ENCODE measurements at places on chromosomes 16 and 17. TPM values are rescaled to one million over a fixed set of nuclear protein-coding genes. Genes with fewer than 3 reads are reported as not detected.

- DNase-seq: no peak
These were observed 55.3 kb upstream of the MTSS2 start for GRCh38 chr16:70740914-70741782.

DNA sequence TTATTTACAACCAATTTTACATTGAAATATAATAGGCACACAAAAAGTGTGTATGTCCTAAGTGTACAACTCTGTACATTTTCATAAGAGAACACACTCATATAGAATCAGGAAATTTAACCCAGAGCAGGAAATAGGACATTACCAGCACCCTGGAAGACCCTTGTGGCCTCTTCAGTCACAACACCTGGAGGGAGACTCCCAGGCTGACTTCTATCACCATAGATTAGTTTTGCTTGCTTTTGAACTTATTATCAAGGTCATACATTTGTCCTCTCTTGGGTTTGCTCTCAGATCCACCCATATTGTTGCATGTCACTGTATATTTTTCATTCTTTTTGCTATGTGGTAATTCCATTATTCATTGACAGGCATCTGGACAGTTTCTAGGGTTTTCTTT is 5.8 kb downstream of the RIPOR1 start:
- DNase-seq: no peak

- no peak for DNase-seq
These were observed 14.6 kb downstream of the SCIMP start for GRCh38 chr17:5220074-5220473.

- no peak for DNase-seq
These were observed 108.9 kb upstream of the CIBAR2 start for GRCh38 chr16:85220964-85221731.

GRCh38 chr17:67378454-67379250 is 1.6 kb downstream of the PITPNC1 start:
- DNase-seq: peak; percentile 68

DNA sequence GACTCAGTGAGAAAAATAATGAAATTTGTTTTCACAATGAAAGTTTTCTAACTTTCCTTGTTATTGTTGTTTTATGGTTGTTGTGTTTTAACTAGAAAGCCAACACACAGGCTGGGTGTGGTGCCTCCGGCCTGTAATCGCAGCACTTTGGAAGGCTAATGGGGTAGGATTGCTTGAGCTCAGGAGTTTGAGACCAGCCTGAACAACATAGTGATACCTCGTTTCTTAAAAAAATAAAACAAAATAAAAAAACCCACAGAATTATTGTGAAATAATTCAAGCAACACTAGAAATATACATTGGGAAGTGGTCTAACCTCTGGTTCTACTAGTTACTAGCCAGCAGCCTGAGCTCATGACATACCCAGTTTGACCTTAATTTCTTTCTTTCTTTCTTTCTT is 630 bp downstream of the MILR1 start:
- no peak for DNase-seq

DNA sequence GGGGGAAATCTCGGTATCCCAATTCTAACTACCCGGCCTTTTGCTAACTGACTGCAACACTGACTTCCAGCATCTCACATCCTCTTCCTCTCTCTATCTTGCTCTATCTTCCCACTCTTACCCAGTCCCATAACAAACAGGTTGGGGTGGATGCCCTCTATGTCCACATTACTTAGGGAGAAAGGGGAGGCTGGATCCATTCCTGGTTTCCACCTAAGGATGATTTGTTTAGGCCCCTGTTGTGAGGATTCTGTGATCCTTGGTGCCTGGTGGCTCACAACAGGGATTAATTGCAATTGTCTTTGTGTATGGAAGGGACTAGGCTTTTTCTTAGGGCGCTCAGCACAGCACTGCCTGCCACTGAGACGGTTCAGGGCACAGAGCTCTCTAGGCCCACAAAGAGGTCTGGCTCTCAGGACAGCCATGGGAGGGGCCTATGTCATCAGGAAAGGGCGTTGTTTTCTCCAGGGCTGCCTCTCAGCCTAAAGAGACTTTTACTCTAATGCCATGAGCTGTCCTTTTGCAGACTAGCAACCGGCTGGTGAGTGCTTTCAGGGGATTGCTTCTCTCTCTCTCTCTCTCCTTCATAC is 612.1 kb upstream of the SALL1 start:
- DNase-seq: no peak

DNA sequence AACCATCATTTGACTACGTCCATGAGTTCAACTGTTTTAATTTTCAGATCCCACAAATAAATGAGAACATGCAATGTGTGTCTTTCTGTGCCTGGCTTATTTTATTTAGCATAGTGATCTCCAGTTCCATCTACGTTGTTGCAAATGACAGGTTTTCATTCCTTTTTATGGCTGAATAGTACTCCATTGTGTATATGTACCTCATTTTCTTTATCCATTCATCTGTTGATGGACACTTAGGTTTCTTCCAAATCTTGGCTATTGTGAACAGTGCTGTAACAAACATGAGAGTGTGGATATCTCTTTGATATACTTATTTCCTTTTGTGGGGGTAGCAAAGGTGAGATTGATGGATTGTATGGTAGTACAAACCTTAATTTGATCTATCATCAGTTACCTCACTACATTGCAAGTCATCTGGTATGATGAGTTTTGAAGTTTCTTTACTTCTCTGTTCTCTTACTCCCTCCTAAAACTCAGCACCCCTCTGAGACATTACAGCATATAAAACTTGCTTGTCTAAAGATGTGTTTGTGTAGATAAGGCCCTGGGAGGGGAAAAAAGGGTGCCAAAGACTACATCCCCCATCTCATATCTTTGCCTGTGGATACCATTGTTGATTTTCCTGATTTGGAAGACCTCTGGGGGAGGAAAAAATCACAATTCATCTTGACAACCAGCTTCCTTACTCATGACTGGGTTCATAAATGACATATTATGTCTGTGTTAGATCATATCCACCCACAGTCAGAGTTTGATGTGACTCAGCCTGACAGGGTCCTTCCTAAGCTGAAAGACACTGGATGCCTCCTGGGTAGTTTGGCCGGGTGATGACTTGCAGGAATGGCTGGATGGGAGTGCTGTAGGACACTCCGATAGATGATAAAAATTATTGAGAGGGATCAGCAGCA is 47.6 kb downstream of the ABCA9 start:
- no peak for DNase-seq

DNA sequence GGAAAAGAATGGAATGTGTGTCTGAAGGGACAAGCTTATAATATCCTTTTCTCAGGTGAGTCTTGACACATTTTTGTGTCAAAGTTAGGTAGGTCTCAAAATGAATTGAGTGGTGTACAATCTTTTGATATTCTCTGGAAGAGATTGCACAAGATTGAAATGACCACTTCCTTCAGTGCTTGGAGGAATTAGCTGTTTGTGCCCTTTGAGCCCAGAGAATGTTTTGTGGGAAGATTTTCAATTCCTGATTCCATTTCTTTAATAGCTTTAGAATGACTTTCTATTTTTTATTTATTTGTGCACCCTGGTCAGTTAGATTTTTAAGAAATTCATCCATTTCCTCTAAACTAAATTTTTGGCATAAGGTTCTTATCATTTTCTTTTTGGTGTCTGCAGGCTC is 1.6 kb upstream of the CCL13 start:
- no peak for DNase-seq

- no peak for DNase-seq
These were observed 81.7 kb upstream of the FAM20A start for GRCh38 chr17:68682903-68683302.

GRCh38 chr16:4257646-4258556 is 14.9 kb downstream of the TFAP4 start:
- DNase-seq: no peak

- no peak for DNase-seq
These were observed 663 bp downstream of the CYB5D1 start for GRCh38 chr17:7858522-7858810.

- DNase-seq: no peak
These were observed 583 bp upstream of the COX6A2 start for GRCh38 chr16:31428638-31429247.

- no peak for DNase-seq
These were observed 16.9 kb downstream of the DOC2B start for GRCh38 chr17:164303-165235.

GRCh38 chr17:57355090-57355859 is 99.0 kb downstream of the MSI2 start:
- DNase-seq: no peak

- DNase-seq: no peak
These were observed 2.1 kb downstream of the METTL22 start for GRCh38 chr16:8623634-8624033.

GRCh38 chr16:15483857-15484256 is 49.5 kb downstream of the BMERB1 start:
- DNase-seq: no peak

DNA sequence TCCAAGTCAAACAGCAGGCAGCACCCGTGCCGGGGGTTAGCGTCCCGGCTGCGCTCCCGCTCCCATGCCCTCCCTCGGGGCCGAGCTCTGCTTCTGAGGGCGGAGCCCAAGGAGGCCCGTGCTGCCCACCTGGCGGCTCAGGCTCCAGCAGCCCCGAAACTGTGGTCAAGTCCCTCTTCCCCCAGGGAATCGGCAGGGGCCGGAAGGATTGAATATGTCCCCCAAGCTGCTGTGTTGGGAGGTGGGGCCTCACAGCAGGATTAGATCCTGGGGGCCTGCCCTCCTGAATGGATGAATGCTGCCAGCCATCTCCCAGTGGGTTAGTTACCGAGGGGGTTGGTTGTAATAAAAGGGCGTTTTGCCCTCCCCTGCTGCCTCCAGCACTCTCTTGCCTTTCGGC is 33.9 kb downstream of the MAP2K3 start:
- no peak for DNase-seq

- DNase-seq: no peak
These were observed 10.7 kb upstream of the NOS2 start for GRCh38 chr17:27810902-27811557.

GRCh38 chr16:66442502-66443268 is 15.6 kb downstream of the BEAN1 start:
- DNase-seq: no peak

DNA sequence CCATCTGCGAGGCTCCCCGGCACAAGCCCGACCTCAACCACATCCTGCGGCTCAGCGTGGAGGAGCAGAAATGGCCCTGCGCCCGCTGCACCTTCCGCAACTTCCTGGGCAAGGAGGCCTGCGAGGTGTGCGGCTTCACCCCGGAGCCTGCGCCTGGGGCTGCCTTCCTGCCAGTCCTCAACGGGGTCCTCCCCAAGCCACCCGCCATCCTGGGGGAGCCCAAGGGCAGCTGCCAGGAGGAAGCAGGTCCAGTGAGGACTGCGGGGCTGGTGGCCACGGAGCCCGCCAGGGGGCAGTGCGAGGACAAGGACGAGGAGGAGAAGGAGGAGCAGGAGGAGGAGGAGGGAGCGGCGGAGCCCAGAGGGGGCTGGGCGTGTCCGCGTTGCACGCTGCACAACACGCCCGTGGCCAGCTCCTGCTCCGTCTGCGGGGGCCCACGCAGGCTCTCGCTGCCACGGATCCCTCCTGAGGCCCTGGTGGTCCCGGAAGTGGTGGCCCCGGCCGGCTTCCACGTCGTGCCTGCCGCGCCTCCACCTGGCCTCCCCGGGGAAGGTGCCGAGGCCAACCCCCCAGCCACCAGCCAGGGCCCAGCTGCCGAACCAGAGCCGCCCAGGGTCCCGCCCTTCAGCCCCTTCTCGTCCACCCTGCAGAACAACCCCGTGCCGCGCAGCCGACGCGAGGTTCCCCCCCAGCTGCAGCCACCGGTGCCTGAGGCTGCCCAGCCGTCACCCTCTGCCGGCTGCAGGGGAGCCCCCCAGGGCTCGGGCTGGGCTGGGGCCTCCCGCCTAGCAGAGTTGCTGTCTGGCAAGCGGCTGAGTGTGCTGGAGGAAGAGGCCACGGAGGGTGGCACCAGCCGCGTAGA is 13.1 kb upstream of the PRR35 start:
- peak; percentile 51 for DNase-seq

- peak; percentile 73 for DNase-seq
These were observed 3.5 kb upstream of the NHERF1 start for GRCh38 chr17:74744714-74745547.

DNA sequence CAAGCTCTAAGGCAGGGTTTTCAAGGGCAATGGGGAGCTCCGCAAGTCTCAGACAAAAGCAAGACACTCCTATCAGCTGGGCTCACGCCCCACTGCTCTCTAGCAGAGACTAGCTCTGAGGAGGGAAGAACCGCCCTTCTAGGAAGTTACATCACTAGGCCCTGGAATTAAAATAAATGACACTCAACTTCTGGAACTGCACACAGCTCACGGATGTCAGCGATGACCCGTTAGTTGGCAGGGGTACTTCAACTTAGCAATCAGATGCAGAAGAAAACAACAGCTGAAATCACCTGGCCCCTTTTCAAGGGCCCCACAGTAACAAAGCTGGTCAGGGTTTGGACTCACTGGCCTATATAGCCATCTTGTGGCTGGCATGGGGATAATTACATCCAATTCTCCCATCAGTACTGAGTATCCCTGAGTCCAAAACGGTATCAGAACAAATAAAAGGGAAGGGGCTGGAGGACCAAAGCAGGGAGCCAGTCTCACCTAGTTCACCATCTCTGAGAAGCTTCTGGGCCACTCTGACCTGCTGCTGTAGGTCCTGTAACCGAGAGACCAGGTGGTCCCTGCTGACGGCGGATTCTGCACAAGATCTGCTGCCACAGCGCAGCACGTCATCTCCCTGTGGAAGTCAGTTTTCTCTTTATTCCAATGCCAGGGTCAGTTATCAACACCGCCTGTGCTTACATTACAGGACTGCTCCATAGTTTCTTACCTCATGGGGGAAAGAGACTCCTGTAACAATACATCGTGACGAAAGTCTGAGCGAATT is 22.2 kb downstream of the SERPINF1 start:
- DNase-seq: peak; percentile 26

DNA sequence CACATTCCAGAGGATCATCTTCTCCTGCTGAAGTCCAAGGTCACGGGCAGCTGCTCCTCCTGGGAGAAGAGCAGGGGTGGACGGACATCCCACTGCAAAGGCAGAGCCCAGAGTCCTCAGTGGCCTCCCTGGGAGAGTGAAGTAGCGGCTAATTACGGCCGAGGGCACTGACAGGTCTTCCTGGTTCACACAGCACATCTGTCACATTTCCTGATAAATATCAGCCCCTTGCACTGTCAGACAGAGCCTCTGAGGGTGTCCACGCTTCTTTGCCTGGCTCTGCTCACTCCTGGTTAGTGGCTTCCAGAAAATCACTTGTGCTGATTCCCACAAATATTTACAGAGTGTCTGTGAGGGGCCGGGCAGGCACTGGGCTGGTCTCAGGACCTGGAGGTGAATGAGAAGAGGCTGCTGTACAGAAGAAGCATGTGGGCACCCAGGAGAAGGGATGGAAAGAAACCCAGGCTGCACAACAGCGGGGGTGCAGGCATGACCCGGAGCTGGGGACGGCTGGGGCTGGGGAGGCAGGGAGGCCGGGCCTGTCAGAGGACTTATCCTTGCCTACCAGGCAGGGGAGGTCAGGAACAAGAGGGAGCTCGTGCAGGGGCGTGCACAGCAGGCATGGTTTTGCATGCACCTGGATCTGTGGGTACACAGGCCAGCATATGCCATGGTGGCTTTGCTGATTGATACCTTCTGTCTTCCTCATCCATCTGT is 258.2 kb upstream of the TNRC6C start:
- no peak for DNase-seq

GRCh38 chr16:49952386-49952785 is 72.6 kb upstream of the CNEP1R1 start:
- no peak for DNase-seq

HIC1 gene
- total RNA-seq: 0.12 TPM

ST6GALNAC1 gene
- total RNA-seq: not detected

TPSG1 gene
- not detected for total RNA-seq

CCL15 gene
- not detected for total RNA-seq

CACNG1 gene
- total RNA-seq: not detected

BICDL2 gene
- not detected for total RNA-seq

HOXB6 gene
- 11.6 TPM for total RNA-seq

CDRT15L2 gene
- total RNA-seq: not detected

Data from NCI-H460 (cell line).